Stimulated activated CD4-positive, alpha-beta T cell treated with anti-CD3 and anti-CD28 coated beads, Interleukin-1b, Interleukin-23, amount 100 ng/mL, for 1 hour (primary cell): ENCODE measurements at places on chromosomes 16 and 17.

- DNase-seq = no peak
These were observed 190.2 kb downstream of the PRKCA start for GRCh38 chr17:66492561-66493005.

GRCh38 chr17:15437303-15437635 lies 30.2 kb downstream of the CDRT4 start:
- DNase-seq = no peak

DNA sequence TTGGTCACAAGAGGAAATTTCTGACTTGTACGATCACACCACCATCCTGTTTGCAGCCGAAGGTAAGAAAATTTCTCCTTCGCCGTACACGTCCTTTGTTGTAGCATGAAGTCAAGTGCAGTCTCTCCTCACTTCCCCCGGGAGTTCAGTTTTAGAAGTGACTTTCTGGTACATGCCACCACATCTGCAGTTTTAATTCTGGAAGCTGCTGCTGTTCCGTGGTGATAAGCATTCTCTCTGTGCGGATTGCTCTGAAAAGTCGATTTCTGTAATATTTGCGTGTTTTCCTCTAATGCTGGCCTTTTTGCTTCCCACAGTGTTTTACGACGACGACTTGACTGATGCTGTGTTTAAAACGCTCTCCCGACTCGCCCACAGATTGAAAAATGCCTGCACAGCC lies 20.6 kb downstream of the METTL22 start:
- DNase-seq = no peak

DNA sequence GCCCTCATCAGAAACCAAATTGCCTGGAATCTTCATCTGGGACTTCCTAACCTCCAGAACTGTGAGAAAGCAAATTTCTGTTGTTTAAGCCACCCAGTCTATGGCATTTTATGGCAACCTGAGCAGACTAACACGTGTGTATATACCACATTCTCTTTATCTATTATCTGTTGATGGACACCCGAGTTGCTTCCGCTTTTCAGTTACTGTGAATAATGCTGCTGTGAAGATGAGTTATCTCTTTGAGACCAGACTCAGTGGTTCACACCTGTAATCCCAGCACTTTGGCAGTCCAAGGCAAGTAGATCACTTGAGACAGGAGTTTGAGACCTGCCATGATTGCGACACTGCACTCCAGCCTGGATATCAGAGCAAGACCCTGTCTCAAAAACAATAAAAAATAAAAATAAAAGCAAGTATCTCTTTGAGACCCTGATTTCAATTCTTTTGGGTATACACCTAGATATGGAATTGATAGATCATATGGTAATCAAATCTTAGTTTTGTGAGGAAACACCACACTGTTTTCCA lies 27.2 kb upstream of the CNEP1R1 start:
- no peak for DNase-seq

DNA sequence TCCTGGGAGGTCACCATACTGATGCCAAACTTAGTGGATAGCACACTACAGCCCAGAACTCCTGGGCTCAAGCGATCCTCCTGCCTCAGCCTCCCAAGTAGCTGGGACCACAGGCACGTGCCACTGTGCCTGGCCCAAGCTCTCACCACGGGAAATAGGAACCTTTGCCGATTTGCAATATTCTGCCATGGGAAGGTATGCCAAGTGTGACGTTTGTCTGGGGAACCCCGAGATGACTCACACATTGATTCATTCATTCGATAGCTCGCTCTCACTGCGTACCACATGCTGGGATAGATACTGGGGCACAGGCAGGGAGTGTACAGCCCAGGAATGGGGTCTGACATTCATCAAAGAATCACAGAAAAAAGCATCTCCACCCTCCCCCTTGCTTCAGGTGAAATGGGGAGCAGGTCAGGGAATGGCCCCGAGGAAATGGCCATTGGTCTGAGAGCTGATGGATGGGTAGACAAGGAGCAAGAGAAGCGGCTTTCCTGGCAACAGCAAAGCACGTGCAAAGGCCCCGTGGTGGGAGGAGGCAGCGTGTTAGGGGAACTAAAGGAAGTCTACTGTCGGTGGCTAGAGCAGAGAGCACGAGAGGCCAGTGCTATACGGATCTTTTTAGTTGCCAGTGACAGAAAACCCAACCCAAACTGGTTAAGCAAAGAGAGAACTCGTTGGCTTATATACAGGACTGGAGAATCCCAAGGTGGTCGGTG lies 44.1 kb downstream of the DNAH17 start:
- no peak for DNase-seq

DNA sequence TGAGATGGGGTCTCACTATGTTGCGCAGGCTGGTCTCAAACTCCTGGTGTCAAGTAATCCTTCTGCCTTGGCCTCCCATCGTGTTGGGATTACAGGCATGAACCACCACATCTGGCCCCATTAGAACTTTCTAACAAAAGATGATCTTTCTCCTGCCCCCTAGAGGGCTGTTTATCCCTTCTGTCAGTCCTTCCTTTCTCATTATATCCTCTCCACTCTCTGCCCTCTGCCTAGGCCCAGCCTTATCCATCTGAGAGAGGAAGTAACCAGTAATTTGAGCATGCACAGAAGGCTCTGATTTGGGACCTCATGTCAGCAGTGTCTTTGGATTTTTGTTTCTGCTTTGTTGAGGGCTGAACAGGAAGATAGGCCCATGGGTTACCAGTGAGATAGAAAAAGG lies 4.4 kb upstream of the DHX40 start:
- DNase-seq = no peak

GRCh38 chr16:11482946-11483748 lies 103.6 kb downstream of the LITAF start:
- DNase-seq = no peak

DNA sequence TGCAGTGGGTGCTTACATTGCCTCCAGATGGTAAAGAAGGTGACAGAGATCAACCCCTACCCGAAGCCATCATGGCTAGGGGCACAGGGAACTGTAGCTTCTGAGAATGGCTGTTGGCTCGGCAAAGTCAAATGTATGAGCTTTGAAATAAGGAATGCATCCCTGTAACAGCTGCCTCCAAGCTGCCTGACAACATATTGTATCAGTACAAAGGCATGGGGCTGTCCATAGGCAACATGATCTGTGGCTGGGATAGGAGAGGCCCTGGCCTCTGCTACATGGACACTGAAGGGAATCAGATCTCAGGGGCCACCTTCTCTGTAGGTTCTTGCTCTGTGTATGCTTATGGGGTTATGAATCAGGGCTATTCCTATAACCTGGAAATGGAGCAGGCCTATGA lies 119.2 kb upstream of the NETO2 start:
- no peak for DNase-seq

GRCh38 chr17:12815642-12816141 lies 26.4 kb downstream of the ARHGAP44 start:
- no peak for DNase-seq

DNA sequence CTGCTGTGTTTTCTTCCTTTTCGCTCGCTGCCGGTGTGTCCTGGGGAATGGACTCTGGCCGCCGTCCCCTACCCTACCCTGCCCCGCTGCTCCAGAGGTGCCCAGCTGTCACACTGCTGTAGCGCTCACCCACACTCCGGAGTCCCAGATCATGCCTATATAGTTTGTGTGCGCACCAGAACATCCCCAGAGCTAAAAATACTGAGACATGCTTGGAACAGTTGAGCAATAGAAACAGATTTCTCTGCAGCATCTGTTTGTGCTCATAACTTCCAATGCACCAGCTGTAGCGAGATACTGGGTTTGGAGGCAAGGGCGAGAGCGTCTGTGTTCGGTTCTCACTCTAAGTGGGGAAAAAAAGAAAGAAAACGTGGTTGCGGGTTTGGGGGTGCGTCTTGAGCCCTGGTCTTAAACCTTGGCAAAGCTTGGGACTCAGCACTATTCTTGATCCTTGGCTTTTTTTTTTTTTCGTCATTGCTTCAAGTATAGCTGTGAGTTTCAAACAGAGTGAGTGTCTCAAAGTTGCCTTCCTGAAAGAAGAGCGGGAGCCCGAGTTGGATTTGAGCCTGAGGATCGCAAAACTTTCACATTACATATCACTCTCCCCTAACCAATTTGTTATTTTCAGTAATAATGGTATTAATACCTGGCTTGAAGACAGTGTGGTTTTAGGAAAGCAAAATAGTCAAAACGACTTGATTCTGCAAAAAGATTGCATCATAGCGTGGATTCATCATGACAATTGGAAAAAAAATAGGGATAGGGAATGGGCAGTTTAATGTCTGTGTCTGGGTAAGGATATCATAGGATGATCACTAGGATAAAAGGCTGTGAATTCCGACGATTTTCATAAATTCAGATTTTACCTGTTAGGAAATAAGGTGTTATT lies 621 bp downstream of the KCNJ2 start:
- no peak for DNase-seq

DNA sequence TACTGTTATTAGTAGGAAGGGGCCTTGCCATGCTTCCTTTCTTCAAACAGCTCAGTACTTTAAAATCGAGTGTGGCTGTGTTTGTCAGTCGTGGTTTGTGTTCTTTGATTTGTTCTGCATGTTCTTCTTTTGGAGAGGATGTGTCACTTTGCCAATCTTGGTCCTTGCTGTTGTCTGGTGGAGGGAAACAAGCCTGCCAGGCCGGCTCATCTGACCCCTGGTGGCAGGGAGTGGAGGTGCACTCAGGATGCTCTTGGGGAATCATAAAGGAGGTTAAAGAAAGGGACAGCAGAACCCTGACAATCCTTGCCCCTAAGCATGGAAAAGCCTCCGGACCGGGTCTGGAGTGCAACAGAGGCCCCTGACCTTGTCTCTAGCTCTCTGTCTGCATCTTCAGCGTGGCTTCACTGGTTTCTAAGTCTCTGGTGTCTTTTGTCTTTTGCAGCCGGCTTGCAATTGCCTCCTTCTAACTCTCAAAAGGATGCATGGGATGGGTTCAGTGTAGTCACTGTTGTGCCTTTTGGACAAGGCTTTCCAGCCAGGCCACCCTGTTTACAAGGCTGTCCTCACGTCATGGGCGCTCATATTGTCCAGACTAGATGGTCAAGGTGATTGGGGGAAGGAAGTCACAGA lies 135.8 kb downstream of the WWOX start:
- DNase-seq = peak; percentile 37

DNA sequence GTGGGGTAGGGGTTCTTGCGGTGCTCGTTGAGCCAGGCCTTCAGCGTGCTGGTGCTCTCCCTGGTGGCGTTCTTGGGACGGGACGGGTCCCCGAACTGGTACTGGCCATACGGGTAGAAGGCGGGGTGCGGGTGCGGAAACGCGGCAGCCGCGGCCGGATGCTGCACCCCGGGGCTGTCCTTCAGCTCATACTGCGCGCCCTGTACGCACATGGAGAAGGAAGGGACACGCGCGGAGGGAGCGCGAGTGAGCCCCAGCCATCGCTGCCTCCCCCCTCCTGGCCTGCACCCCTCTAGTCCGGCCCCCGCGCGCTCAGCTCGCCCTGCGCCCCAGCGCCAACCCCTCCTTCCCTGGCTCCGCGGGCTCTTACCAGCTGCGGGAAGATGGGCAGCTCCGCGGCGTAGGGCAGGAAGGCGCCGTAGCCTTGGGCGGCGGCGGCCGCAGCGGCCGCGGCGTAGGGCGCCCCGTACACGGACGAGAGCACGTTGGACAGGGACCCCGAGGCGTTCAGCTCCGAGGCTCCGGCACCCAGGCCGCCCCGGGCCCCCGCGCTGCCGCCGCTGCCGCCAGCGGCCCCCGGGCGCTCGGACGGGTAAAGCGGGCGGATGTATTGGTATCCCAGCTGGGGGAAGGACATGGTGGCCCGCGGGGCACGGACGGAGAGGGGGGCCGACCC lies 1.0 kb downstream of the IRX3 start:
- no peak for DNase-seq

GRCh38 chr16:72938795-72939164 lies 109.1 kb downstream of the ZFHX3 start:
- no peak for DNase-seq

- no peak for DNase-seq
These were observed 33.5 kb downstream of the SPAG9 start for GRCh38 chr17:51087072-51087757.

DNA sequence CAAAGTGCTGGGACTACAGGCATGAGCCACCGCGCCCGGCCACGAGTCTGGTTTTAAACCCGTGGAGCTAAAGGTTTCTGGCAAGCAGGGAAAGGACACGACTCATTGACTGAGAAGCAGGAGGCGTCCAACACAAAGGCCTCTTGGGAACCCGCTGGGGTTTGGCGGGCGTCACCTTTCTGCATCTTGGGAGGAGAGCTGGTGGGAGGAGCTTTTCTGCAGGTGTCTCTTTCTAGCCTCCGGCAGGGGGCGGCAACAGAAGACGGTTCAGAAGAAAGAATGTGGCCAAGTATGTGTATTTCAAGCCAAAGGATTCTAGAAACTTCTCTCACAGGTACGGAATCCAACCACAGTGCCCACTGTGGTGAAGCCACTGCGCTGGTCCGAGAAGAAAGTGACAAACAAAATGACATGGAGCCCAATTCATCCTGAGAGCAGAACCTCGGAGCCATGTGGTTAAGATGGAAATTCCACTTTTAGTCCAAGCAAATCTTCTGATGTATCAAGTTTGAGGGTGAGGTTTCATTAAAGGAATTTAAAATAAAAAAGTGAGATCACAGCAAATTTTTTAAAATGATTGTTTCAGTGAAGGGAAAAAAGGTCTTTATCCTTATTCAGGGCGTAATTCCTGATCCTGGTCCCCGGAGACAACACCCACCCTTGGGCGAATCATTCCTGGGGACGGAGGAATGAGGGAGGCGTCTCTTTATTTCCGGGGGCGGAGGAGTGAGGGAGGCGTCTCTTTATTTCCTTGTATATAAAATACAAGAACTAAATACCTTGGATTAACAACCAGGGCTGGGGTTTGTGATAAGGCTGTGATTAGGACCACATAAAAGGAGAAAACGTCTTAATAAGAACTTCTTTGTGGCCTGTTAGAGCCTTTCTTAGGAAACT lies 97.6 kb downstream of the MRM3 start:
- peak; percentile 37 for DNase-seq

- DNase-seq = no peak
These were observed 641 bp upstream of the NT5C3B start for GRCh38 chr17:41836550-41837196.

- DNase-seq = no peak
These were observed 3.3 kb downstream of the CLEC3A start for GRCh38 chr16:78025631-78026030.

DNA sequence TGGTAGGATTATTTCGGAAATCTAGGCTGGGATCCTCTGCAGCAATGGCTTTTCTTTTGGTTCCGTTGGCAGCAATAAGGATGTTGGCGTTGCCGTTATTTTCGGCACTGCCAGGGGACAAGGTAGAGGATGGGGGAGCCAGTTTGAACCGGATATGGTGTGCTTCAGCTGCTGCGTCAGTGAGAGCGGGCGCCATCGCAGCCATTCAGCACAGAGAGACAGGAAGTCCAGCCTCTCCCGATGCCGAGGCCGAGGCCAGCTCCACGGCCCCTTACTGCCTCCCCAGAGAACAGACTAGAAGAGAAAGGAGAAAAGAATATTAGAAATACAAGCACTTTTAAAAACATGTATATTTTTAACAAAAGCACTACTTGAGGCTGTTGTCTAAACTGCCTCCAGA lies 21.3 kb downstream of the KANSL1 start:
- DNase-seq = no peak

- no peak for DNase-seq
These were observed 122.3 kb downstream of the GOSR1 start for GRCh38 chr17:30599428-30600059.

GRCh38 chr16:47204736-47205504 lies 61.2 kb upstream of the NETO2 start:
- no peak for DNase-seq

- DNase-seq = no peak
These were observed 2.2 kb downstream of the SERPINF2 start for GRCh38 chr17:1744551-1745512.
